Amniotic epithelial cell (primary cell): ENCODE measurements at places on chromosomes 16 and 17.

GRCh38 chr17:10871914-10872313 lies 34.0 kb upstream of the PIRT start:
- no peak for DNase-seq

DNA sequence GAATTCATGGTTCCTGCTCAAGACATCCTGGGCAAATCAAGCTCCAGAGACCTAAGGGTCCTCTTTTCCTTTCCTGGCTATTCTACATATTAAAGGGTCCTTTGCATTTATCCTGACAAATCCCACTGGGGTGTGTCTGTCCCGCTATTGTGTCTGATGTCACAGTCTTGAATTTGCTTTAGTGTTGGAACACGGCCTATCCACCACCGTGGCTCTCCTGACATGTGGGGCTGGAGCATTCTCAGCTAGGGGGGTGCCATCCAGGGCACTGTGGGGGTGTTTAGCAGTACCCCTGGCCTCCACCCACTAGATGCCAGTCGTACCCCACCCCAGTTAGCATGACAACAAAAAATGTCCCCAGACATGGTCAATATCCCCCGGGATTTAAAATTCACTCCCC lies 92.9 kb downstream of the IRF8 start:
- DNase-seq, result no peak

- no peak for DNase-seq
These were observed 27.7 kb downstream of the WWOX start for GRCh38 chr16:78127130-78127529.

DNA sequence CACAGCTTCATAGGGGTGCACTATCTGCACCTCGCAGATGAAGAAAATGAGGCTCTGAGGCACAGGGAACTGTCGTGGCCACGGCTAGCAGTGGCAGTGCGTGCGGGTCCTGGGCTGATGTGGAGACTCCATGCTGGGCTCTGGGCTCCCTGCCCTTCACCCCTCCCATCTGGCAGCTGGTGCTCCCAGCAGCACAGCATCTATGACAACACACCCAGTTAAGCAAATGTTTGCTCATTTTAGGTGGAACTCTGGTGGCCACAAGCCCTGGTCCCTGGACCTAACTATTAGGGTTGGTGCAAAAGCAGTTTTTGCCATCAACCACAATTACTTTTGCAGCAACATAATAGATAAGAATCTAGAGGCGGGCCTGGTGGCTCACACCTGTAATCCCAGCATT lies 30.9 kb downstream of the IFT140 start:
- no peak for DNase-seq

- DNase-seq, result no peak
These were observed 516 bp downstream of the CPNE2 start for GRCh38 chr16:57092786-57093411.

DNA sequence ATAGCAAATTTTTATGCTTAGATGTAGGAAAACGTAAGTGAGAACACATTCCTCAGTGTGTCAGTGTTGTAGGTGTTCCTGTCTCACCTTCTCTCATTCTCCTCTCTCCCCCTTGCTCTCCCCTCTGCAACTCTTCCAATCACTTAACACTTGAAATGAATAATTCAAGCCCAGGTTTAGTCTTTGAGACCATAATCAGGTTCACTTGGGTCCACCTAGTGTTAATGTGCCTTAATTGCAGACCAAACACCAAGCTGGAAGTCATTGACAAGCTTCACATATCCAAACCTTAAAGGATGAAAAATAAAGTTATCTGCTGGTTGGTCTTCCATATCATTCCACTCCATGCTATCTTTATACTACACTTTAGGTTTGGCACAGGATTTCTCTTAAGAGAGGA lies 37.0 kb downstream of the STXBP4 start:
- DNase-seq, result peak; percentile 31

GRCh38 chr16:27907457-27907972 lies 156.0 kb downstream of the GSG1L start:
- DNase-seq, result no peak
